ENCODE measurements at places on chromosomes 3 and 15.

DNA sequence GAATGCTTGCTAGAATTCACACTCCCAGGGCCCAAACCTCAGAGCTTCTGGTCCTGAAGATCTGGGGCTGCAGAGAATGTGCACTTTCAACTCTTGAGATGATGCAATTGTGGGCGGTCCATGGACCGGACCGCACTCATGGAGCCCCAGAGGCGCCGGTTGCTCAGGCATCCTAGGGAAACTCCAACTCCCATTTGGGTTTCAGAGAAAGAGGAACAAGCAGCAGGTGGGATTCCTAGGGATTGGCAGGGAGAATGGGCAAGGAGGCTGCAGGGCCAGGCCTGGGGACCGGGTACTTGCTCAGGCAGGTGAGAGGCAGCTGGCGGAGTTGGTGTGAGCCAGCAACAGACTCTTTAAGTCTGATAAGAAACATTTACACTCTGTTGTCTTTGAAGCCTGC is 3.5 kb downstream of the NOX5 start:
- peaks cover 3% of the 10 kb centered on the region for H3K27me3 ChIP-seq
- H3K4me3 ChIP-seq, result no peak overlapping the region
- no peak for DNase-seq
- no peak overlapping the region for H3K27ac ChIP-seq

DNA sequence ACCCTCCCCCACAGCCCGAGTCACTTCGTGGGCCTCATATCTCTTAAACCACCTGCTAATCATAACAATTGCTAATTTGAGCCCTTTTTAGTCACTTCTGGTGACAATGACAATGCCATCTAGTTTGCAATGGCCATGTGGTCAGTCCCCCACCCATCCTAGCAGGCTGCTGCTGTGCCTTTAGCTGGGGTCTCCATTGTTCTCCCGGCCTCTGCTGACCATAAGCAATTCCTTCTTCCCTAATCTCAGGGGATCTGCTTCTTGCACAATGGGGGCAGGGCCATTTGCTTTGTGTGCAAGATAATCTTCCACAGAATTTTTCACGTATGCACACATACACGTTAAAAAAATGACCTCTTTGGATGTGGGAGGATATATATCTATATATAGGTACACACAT is 406.1 kb upstream of the ONECUT1 start:
- no peaks in the 10 kb centered on the region for H3K36me3 ChIP-seq
- no peaks in the 10 kb centered on the region for H3K4me1 ChIP-seq
- H3K27ac ChIP-seq, result no peak overlapping the region
- H3K4me3 ChIP-seq, result no peak overlapping the region

- no peaks in the 10 kb centered on the region for H3K4me1 ChIP-seq
- peaks cover 17% of the 10 kb centered on the region for H3K27me3 ChIP-seq
- H3K27ac ChIP-seq, result no peak overlapping the region
- no peak for DNase-seq
- no peaks in the 10 kb centered on the region for H3K36me3 ChIP-seq
- H3K4me3 ChIP-seq, result no peak overlapping the region
Measured at GRCh38 chr3:184579513-184579912, 17.9 kb downstream of the EPHB3 start.

DNA sequence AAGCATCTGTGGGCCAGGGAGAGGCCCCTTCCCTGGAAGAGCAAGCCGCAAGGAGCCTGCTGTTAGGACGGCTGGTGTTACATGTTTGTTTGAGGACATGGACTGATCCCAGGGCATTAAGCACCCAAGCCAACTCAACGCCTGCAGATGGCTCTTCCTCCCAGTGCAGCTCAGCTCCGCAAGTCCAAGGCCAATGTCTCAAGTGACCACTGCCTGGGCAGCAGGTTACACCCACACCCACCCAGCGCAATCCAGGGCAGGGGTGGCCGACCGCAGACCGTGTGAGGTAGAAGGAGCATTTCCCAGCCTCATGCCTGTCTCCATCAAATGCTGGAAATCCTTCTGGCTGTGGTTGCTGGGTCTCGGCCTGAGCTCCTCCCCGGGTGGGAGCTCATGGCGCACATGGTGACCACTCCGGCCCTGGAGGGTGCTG is 14.5 kb downstream of the GP5 start:
- H3K36me3 ChIP-seq, result peaks cover 1% of the 10 kb centered on the region
- H3K4me3 ChIP-seq, result no peak overlapping the region
- H3K4me1 ChIP-seq, result no peaks in the 10 kb centered on the region
- H3K27ac ChIP-seq, result no peak overlapping the region

Data from activated naive CD4-positive, alpha-beta T cell treated with anti-CD3 and anti-CD28 coated beads for 36 hours (primary cell).